CD8-positive, alpha-beta memory T cell (primary cell): ENCODE measurements at places on chromosomes 4 and X.

- DNase-seq: no peak
Measured at GRCh38 chr4:120749445-120750151, 172.9 kb downstream of the PRDM5 start.

- DNase-seq: peak; percentile 5
Measured at GRCh38 chr4:2059046-2059725, at the start of gene NAT8L. TSS of gene NAT8L (plus strand) at chr4:2059327. CDS start at chr4:2059512, 185 bp downstream.

DNA sequence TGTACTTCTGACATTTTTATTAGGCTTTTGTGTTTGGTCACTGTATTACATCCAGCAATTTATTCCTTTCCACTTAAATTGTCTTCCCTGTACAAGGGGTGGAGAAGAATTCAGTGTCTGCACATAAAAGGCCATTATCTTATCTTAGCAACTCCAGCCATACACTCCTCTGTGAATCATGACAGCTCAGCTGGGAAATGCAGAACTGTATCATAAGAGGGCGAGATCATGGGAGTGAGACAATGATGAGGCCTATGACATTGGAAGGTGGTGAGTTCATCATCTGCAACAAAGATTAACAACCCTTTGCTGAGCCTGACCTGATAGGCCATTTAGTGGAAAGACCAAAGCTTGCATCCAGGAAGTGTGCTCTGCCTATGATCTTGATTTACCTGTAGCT, 33.3 kb downstream of the SLIT2 start:
- DNase-seq: no peak

DNA sequence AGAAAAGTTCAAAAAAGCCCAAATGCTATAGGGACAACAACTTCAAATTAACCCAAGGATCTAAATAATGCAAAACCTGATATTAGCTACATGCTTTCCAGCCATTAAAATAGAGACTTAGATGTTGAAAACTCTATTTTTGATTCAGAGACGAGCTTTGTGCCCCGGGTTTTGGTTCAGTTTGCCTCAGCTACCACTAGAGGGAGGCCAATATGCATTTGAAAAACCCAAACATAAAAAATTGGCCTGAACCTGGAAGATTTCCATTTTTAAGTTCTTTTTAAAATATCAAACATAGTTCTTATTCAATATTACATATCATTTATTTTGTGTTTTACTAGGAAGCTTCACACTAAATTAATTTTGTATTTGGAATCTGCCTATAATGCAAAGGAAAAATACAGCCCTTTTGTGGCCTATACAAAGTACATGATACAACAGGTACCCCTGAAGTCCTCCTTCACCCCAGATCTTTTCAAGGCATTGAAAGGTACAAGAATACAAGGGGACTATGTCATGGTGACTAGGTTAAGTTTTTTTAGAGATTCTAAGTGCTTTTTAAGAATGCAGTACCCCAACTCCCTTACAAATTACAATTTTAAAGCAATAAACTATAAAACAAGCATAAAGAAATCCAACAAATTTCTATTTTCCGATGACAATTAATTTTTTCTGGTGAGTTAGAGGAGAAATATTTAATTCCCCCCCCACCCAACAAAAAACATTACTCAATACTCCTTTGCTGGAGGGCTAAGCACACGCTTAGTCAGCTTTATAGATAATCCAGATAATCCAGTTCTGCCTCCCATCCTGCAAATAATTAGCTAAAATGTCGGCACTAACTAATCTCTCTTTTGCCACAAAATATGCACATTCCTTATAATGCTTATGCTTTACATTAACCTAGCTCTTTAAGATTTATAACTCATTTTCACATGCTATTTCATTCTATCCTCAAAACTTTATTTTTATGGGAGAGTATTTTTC, 97.7 kb upstream of the PTPN13 start:
- DNase-seq: no peak

- DNase-seq: peak; percentile 49
Measured at GRCh38 chr4:666436-666810, 7.7 kb downstream of the ATP5ME start.

DNA sequence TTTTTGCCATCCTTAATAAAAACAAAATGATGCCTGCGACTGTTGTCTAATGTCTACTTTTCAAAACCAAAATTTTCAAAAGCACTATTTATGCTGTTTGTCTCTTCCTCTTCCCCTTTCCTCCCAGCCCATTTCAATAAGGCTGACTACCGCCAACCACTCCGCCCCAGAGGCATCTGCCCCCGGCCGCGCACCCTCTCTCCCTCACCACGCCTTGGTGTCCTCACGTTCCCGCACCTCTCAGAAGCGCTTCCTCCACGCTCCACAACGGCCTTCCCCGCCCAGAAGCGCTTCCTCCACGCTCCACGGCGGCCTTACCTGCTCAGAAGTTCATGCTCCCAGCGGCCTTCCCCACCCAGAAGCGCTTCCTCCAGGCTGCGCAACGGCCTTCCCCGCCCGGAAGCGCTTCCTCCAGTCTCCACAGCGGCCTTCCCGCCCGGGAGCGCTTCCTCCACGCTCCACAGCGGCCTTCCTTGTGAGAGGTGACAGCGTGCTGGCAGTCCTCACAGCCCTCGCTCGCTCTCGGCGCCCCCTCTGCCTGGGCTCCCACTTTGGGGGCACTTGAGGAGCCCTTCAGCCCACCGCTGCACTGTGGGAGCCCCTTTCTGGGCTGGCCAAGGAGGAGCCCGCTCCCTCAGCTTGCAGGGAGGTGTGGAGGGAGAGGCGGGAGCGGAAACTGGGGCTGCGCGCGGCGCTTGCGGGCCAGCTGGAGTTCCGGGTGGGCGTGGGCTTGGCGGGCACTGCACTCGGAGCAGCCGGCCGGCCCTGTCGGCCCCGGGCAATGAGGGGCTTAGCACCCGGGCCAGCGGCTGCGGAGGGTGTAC, 490.4 kb upstream of the ZFP42 start:
- DNase-seq: no peak

DNA sequence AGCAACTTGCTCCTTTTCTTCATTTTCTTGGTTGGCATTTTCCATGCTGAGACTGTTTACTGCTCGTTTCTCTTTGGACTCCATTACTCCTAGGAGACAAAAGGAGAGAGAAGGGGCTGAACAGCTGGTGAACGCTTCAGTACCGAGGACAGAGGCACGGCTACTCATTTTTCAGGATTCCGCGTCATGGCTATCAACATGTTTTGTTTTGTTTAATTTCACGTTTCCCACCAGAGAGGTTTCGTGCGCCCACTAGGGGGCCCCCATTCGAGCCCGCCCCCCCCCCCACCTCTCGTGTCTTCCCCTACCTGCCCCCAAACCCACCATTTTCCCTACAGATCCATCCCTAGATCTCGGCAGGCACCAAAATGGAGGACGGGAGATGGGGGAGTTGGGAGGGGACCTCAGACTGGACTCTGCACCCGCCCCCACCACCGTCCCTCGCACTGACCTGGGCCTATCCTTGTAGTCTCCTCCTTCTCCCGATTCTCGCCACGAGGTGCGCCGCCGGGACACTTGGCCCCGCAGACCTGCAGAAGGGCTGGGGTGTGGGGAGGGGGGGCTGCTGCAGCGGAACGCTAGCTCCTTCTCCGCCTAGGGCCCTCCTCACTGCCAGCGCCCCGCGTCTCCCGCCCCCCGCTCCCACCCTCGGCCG, 653 bp downstream of the BEX1 start:
- DNase-seq: no peak

DNA sequence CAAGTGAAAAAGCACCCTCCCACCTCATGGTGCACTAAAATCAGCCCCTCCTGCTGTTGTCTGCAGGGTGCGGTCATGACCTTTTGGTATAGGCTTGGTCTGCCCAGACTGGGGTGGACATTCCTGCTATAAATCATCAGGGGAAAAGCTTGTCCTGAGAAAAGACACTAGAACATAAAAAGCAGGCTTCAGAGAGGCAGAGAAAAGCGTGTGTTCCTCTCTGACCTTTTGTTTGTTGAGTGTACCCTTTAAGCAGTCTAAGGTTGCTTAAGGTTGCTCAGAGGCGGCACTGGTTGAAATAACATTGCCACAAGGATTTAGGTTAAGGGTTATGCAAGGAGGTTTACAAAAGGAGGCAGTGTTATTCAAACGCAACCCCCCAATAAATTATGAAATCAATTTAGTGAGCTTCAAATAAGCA, 43.5 kb downstream of the CCDC158 start:
- no peak for DNase-seq

- no peak for DNase-seq
Measured at GRCh38 chr4:54100595-54101189, 729 bp downstream of the GSX2 start.

DNA sequence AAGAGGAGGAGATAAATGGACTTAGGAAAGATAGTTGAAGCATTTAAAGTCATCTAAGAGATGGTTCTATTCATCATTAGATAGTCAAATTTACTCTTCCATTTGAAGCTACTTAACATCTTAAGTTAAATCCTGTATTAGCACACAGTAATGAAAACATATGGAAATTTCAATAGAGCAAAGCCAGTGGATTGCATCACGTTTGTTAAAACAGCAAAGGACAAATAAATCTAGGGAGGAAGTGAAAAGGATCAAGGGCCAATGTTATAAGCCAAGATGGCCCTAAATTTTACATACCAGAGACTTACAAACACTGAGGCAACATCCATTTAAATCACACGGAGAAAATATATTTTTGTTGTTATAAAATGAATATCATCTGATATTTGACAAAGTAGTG, 602.8 kb downstream of the INPP4B start:
- no peak for DNase-seq

DNA sequence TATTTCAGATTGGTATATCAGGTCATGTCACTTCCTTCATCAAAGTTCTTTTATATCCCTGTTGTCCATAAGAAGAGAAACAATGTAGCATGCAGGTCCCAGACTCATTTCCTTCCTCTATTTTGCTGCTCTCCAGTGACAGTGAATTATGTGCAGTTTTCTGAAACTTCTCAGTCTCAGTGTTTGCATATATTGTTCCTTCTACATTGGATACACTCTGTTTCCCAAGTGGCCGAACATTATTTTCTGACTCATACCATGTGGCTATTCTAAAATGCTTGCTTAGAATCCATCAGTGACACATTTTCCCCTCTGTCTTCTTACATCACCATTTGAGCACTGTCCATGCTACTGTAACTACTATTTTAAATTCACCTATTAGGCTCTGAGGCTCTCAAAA, 305.7 kb downstream of the PDHA2 start:
- DNase-seq: no peak

- DNase-seq: no peak
Measured at GRCh38 chr4:121177246-121178137, 13.4 kb upstream of the TNIP3 start.

DNA sequence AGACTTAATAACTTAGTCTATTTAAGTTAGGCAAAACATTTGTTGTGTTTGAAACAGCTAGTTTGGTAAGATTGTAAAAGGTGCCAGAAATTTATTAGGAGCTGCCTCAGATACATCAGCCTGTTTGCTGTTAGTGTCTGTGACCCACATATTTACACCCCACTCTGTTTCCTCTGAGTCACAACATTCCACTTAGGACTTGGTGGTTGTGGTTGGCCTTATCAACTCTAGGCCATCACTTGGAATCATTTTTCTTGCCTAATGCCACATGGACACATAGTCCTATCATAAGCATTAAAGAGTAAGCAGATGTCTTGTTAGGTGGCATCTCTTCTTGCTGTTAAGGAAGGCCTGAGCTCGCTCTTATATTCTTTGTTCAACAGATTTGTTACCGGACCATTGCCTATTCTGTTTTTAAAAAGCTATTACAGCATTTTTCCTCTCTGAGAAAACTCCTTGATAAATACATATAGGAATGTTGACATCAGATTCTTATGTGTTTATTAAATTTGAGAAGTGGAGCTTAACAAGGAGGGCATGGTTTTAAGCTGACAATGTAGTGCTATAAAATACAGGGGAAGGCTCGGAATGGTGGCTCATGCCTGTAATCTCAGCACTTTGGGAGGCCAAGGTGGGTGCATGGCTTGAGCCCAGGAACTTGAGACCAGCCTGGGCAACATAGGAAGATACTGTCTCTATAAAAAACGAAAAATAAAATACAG, 51.2 kb upstream of the PGRMC2 start:
- DNase-seq: no peak

DNA sequence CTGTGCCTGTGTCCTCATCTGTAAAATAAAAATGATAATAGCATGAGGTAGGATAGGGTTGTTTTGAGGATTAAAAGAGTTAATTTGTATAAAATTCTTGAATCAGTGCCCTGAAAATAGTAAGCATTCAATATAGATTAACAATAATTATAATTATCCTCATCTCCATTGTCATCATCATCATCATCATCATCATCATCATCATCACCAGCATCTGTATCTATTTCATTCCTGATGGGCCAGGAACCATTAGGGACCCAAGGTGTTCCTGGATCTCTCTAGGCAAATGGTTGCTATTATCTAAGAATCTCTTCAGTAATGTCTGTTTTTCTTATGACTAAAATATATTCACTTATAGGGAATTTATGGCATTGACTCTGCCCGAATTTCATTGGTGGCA, 31.6 kb downstream of the RASSF6 start:
- DNase-seq: no peak

- DNase-seq: no peak
Measured at GRCh38 chrX:14936561-14936960, 63.3 kb downstream of the MOSPD2 start.

DNA sequence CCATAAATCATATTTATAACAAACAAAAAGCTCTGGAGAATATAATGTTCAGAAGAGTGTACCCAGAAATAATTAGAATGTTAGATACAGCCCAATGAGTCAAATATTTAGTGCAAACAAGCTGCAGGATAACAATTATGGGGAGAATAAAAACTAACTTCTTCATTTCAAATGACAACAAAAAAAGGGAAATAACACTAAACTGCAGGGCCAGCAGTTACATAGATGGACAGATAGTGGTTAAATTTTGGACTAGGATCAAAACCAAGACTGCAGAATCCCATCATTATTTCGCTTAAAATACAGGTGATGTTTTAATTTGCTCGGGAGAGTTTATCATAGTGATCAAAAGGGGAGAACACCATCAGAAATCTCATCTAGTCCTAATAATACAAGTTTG, 617 bp upstream of the GPR34 start:
- no peak for DNase-seq

- DNase-seq: no peak
Measured at GRCh38 chr4:125505621-125506020, 190.9 kb downstream of the FAT4 start.

DNA sequence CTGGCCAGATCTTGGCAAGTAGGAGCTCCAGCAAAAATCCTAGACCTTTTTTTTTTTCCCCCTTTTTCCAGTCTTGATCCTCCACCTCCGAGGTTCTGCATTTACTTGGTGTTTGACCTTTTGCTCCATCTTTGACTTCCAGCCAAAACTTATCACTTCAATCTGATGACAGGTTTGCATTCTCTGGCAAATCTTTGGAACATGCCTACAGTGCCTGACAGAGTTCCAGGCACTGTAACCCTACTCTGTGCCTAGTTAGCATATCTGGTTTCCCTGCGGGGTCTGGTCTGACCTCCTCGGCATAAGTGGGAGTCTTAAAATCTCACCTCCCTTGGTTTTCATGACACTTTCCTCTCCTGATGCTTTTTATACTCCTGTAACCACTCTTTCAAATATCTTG, 39.4 kb upstream of the NR3C2 start:
- DNase-seq: no peak
